ENCODE measurements at places on chromosomes 12 and 14.

DNA sequence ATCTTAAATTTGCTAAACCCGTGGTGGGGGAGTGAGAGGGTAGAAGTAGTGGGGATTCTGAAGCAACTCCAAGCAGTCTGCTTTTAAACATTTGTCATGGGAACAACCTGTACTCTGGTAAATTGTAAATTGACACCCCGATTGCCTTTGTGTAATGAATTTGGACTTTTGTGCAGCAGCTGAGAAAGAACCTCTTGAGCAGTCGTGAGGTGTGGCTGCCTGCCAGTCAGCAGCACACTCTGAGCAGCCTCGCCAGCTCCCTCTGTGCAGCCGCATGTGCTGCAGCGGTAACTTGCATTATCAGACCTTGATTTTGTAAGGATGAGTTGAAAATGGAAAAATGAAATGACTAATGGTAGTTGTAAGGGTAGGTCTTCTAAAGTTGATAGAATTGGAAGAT, 74.3 kb downstream of the SUSD6 start:
- DNase-seq: peak; percentile 77

DNA sequence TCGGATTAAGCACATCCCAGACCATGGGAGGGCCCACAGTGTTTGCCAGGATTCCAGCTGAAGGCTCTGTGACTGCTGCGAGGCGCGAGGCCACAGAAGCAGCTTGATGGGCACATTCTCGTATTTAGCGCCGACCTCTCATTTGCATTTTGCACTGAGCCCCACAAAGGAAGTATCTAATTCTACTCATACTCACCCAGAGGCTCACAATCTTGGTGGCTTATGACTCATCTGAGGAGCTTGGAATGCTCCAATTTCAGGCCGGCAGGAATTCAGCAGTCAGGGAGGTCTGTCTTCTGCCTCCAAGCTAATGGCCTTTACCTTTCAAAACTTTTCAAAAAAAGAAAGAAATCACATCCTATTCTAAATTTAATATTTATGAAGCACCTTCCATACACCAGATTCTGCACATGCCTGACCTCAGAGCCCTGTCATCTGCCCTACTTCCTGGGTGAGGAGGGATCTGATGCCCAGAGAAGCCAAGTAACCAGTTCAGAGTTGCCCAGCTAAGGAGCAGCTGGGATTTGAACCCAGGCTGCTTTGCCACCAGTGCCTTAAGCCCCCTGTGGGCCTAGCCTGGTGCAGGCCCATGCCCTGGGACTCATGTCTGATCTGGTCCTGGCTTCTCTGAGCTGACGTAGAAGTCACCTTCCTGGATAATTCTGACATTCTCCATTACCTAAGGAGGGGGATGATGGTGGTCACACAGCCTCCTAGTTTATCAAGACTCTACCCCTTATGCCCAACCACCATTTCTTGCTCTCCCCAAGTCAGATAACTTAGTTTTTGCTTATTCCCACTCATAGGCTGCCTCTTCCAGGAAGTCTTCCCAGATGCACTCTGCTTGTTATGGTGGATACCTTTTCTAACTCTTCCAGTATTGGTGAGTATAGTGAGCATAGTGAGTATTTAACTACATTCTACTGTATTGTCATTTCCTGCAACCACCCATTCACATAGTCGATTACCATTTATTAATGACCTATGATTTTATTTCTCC, 198.9 kb downstream of the RBM19 start:
- DNase-seq: no peak

GRCh38 chr12:130830246-130830551, 8.9 kb downstream of the STX2 start:
- DNase-seq: no peak

GRCh38 chr14:62084020-62084419, 321.8 kb downstream of the SNAPC1 start:
- DNase-seq: no peak

DNA sequence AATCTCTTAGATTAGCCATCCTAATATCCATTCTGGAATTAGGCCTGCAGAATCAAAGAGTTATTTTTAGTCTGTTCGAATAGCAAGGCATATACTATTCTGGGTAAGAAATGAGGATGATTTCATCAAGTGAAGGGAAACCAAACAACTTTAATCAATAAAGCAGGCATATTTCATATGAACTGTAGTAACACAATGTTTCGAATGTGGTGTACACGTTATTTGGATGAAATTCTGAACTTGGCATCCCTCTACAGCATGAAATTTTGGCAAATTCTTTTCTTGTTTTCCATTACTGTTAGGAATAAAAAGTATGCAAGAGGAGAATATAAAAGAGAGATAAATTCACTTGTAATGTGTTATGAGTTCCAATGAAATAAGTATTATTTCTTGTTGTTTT, 1233.3 kb upstream of the SEL1L start:
- DNase-seq: no peak

DNA sequence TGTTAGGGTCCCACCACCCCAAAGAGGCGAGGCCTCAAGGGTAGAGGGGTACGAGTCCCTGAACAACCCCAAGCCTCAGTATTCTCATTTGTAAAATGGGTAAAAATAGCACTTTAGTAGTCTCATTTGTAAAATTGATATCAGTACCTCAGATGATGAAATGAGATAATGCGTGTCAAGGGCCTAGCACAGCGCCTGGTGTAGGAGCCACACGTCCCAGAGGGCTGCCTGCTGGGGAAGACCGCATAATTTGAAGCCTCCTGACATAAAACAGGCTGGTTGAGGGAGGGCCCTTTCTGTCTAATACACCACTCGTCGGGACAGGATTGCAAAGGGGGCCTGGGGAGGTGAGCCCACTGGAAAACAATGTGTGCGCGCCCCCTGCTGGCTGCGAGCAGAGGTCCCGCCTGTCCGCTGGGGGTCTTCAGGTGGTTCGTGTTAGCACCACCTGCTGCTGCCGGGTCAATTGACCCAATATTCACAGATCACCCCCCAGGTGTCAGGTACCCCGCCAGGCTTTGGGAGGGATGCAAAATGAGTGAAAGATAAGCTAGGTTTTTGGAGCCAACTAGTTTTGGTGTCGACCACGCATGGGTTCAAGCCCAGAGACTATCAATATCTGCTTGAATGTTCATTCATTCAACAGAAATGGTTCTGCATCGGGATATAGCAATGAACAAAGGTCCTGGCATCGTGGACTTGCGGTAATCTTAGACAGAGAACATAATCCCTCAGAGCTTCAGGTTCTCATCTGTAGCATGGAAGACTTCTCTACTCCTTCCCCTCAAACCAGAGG, 24.7 kb upstream of the IRF2BPL start:
- no peak for DNase-seq

GRCh38 chr12:95877622-95878021, 18.9 kb downstream of the SNRPF start:
- no peak for DNase-seq

DNA sequence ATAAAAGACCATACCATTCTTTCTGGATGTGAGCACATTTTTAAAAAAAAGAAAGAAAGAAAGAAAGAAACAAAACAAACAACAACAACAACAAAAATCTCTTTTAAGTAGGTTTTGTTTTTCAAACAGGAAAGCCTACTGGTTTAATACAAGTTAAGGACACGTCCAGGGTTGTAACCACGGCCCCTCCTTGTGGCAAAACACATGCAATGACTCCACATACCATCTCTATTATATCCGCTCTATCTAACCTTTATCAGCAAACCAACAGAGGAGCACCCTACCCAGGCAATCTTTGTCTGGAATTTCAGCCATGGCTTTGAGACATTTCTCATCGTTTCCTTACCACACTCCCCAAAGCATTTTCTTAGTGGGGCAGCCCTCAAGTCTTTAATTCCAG, 360.5 kb upstream of the TMPO start:
- DNase-seq: peak; percentile 82

DNA sequence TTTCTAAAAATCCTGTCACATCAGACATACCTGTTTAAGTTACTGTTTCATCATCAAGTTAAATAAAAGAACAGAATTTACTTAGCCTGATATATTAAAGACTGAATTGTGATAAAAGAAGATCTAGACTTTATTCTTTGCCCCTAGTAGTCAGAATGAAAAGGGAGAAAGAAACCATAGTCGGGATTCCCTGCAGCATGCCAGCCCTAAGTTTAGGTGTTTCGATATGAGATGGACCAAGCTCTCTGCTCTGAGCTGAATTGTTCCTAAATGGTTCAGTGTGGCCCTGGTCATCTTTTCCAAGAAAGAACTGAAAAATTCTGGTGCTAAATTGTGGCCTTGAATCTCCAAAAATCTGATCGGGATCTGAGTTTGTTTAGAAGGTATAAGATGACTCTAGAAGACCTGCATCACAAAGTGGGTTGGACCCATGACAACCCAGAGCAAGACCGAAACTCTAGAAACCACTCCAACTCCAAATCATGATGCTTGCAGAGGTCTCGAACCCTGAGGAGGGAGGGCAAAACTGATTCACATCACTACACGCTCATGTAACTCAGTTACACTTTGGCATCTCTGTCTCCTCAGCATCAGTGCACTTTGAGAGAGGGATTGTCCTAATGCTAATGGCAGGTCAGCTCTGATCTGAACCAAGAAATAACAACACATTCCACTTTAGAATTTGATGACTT, 15.7 kb downstream of the PTGER2 start:
- DNase-seq: no peak

DNA sequence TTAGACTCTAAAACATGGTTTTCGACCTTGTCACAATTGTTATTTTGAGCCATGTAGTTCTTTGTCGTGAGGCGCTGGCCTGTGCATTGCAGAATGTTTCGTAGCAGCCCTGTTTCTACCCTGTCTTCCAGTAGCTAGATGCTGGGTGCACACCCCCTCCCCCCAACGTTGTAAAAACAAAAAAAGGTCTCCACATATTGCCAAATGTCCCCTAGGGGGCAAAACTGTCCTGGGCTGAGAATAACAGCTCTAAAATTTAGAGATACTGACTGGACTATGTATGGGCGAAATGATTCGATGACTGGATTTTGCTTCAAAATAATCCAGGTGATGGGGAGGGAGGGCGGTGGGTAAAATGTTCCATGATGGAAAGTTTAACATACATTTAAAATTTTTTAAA, 126.1 kb upstream of the FUT8 start:
- DNase-seq: no peak

Measured in DMS153 (cell line).